GM13976 (cell line): ENCODE measurements at places on chromosomes 12 and 14.

DNA sequence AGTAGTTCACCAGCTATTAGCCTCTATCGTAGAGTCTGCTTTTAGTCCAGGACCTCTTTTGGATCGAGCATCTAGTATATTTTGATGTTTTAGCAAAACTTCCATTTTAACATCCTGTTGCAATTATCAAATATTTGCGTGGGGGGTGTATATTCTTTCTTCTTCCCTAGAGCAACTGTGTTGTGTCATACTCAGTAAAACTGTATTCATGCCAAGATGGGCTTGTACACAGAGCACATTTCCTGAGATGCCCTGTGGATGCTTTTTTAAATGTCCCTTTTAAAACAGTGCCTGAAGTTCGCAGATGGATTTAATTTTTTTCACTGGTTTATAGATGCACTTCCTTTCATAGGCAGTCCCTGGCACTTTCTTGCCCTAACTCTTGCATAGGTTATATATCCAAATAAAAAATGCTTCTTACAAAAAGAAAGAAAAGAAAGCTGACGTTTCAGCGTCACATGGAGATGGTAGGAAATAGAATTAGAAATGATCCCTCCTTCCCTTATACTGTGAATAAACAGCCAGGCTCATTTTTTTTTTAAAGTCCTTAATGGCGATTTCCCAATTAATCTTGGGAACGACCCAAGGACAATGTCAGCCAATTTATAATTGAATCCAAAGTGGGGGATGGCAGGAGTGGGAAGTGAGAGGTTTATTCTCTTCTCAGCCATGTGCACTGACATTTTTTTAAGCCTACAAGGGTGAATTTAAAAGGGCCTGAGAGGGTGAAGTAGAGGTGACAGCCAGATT is 247.0 kb downstream of the SLC41A2 start:
- DNase-seq: no peak

- no peak for DNase-seq
Measured at GRCh38 chr14:37147310-37147880, 25.0 kb downstream of the SLC25A21 start.

GRCh38 chr12:113003636-113004035 is 25.3 kb downstream of the OAS2 start:
- no peak for DNase-seq

DNA sequence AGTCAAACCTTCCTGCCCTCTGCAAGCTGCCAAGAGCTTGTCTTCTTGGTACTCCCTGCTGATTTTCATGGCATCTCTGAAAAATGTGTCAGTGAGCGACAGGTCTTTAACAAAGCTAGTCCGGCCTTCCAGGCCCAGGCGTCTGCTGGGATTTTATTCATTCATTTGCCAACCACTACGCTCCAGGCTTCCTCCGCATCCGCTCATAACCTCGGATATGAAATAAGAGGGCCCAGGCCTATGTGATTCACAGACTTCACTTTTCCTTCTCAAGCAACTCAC is 13.8 kb downstream of the TSPAN9 start:
- no peak for DNase-seq

DNA sequence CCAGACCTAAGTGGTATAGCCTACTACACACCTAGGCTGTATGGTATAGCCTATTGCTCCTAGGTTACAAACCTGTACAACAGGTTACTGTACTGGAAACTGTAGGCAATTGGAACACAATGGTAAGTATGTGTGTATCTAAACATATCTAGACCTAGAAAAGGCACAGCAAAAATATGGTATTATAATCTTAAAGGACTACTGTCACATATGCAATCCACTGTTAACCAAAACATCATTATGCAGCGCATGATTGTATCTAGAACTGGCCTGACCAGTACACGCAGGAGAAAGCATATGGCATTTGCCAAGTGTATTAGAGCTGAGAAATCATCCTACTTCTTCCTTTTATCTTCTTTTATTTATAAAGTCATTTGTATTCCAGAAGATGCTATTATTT is 75.5 kb downstream of the SLC8A3 start:
- no peak for DNase-seq

GRCh38 chr14:82855912-82856391 is 1322.3 kb upstream of the SEL1L start:
- no peak for DNase-seq

DNA sequence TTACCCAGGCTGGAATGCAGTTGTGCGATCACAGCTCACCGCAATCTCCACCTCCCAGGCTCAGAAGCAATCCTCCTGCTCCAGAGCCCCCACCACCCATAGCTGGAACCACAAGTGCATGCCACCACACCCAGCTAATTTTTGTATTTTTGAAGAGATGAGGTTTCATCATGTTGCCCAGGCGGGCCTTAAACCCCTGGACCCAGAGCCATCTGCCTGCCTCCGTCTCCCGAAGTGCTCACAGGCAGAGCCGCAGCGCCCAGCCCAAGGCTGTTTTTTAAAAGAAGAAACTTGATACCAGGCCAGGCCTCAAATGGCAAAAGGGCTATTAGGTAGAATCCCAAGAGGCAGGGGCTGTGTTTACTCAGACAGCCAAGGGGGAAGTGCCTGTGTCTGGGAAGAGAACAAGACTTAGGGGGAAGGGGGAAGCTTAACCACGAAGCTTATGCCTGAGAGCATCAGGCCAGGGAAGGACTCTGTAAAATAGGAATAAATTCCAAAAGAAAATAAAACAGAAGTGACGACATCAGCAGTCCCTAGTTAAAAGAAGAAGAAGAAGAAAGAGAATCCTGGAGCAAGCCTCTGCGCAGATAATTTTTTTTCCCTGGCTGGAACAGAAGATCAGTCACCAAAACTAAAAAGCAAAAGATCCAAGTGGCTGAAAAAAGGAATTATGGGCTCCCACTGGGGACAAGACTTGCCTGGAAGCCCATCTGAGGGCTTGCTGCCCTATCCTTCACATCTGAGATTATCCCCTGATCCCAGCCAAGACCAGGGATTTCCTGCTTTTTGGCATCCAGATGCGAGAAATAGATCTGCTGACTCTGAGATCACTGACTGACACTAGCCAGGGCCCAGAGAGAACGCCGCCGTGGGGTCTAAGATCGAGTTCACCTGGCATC is 170.5 kb downstream of the NDUFA12 start:
- DNase-seq: peak; percentile 3

- DNase-seq: no peak
Measured at GRCh38 chr12:94265966-94266745, 117.8 kb downstream of the PLXNC1 start.

GRCh38 chr14:103833711-103834110 is 13.7 kb downstream of the PPP1R13B start:
- DNase-seq: no peak

GRCh38 chr12:89162589-89163261 is 189.6 kb downstream of the DUSP6 start:
- no peak for DNase-seq

GRCh38 chr14:104582662-104583061 is 3.1 kb downstream of the C14orf180 start:
- no peak for DNase-seq

GRCh38 chr12:107610021-107610859 is 75.4 kb upstream of the PWP1 start:
- DNase-seq: peak; percentile 56

GRCh38 chr12:88590851-88591250 is 10.6 kb upstream of the KITLG start:
- DNase-seq: no peak

GRCh38 chr12:54189198-54189539 is 384 bp upstream of the SMUG1 start:
- DNase-seq: no peak

DNA sequence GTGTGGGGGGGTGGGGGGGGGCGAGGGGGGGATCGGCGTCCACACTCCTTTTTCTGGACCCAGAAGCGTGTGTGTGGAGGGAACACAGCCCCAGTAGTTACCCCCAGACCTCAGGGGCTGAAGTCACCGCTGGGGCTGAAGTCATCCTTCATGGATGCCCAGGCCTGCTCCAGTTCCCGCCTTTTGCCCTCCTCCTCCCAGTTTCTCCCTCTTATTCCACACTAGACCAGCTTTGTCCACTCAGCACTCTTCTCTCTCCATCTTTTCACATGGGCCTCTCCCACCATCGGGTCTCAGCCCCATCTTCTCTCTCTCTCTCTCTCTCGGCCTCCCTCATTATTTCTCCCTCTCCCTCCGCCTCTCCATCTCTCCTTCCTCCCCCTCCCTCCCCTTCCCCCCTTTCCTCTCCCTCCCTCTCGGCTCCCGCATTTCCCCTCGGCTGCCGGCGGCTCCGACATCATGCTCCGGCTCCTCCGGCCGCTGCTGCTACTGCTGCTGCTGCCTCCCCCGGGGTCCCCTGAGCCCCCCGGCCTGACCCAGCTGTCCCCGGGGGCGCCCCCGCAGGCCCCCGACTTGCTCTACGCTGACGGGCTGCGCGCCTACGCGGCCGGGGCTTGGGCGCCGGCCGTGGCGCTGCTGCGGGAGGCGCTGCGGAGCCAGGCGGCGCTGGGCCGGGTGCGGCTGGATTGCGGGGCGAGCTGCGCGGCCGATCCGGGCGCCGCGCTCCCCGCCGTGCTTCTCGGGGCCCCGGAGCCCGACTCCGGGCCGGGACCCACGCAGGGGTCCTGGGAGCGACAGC is at the start of gene P3H3:
P3H3 (plus strand) TSS at position 426 of the 799 bp plus-strand sequence; CDS start at position 460, 34 bp downstream.
- no peak for DNase-seq

GRCh38 chr12:52044292-52044983 is 6.8 kb upstream of the NR4A1 start:
- DNase-seq: no peak

GRCh38 chr12:112480931-112481330 is 62.2 kb downstream of the PTPN11 start:
- no peak for DNase-seq

- no peak for DNase-seq
Measured at GRCh38 chr14:104390941-104391901, 188.3 kb upstream of the C14orf180 start.

- no peak for DNase-seq
Measured at GRCh38 chr12:124030008-124030407, 57.0 kb downstream of the ZNF664 start.

GRCh38 chr14:105224845-105225570 is 23.3 kb upstream of the BTBD6 start:
- DNase-seq: no peak

DNA sequence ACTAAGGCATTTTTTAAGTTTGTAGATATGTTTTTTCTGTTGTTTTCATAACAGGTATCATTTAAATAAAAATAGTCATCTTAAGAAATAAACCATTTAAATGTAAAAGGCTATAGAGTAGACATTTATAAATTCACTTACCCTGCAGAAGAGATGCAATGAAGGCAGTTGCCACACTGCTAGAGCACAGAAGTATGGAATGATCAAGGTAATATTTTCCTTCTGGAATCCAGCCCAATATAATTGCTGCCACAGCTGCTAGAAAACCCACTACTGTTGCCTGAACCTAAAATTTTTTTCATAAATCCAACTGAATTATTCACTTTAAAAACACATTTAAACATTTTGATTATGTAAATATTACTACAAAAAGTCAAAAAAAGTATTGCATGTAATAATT is 69.2 kb downstream of the SLC41A2 start:
- no peak for DNase-seq

DNA sequence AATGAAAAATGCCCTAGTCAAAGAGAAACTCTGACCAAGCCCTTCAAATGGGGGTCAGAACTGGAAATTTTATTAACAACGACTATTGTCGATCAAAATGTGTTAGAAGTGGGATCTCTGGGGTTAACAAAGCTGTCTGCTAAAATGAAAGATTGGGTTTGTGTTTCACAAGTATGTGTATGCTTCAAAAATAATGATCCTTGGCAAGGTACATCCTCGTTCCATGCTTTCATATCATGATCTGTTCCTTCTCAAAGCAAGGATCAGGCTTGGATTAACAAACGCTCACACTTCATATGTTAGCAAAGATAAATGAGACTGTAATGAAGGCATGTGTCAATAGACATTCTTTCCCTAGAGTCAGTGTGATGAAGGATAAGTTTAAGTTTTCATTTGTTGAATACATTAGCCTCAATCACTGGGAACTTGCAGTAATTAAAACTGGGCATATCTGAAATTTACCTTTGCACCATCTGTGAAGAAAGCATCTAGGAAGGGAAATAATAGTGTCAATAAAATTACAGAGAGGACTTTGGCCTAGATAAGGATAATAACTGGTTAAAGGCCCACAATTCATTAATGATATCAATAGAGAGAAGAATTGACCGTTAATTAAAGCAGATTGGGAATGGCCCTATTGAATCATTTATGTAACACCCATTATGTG is 91.8 kb downstream of the RIN3 start:
- no peak for DNase-seq

GRCh38 chr12:118061873-118062843 is 1.2 kb upstream of the WSB2 start:
- DNase-seq: peak; percentile 49

DNA sequence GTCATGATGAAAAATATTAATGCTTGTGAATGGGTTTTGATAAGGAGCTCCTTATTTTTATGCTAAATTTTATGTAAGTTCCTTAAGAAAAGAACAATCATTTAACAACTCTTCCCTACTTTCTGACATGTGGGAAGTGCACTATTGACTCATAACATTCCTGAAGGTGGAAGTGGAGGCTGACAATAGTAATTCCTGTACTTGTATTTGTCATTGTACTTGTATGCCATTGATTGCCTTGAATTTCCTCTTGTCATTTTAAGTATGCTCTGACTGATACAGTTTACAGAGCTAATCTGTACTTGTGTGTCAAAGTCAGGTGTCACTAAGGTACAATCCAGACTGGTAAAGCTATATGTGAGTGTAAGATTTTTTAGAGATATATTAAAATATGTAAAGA is 440.0 kb downstream of the SLC16A7 start:
- no peak for DNase-seq

GRCh38 chr12:26790645-26790994 is 42.4 kb downstream of the ITPR2 start:
- DNase-seq: no peak

DNA sequence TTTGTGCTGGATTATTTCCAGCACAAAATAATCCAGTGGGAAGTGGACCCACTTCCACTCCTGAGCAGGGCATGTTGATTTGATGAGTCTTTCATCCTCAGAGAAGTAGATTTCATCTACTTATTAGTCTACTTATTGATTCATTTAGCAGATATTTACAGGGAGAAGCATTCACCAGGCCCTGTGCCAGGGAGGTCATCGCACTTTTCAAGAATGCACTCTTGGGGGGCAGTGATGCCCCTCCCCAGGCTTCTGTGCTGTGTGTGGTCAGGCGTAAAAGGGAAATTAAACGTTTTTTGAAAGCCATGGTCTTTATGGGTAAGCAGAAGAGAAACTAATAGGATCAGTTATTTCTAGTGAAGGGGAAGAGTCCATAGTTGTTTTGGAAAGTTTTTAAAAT is 610.7 kb upstream of the TMEM132C start:
- DNase-seq: no peak

- DNase-seq: peak; percentile 66
Measured at GRCh38 chr14:99274346-99275221, 2.6 kb upstream of the BCL11B start.
